ENCODE measurements at places on chromosomes 6 and 20.

GRCh38 chr20:50658804-50659380 is 32.5 kb downstream of the RIPOR3 start:
- no peaks in the 10 kb centered on the region for H3K27me3 ChIP-seq
- H3K4me3 ChIP-seq: no peak overlapping the region
- no peak for DNase-seq

DNA sequence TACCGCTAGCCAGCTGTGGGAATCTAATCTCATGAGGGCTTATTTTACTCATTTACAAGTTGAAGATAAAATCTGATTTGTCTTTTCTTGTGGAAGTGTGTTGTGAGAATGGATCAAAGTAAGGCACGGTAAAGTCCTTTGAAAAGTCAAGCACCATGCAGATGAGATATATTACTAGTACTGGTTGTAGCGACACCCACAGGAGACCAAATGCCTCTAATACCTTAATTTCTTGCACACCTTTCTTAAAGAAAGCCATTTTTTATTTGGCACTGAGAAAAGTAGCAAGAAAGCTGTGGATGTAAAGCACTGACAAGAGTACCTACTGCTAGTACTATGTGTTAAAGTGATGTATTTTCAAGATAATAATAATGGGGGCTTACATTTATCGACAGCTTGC is 191.0 kb upstream of the MMS22L start:
- no peaks in the 10 kb centered on the region for H3K27me3 ChIP-seq
- H3K4me3 ChIP-seq: no peak overlapping the region
- no peak for DNase-seq
- H3K27ac ChIP-seq: no peak overlapping the region

DNA sequence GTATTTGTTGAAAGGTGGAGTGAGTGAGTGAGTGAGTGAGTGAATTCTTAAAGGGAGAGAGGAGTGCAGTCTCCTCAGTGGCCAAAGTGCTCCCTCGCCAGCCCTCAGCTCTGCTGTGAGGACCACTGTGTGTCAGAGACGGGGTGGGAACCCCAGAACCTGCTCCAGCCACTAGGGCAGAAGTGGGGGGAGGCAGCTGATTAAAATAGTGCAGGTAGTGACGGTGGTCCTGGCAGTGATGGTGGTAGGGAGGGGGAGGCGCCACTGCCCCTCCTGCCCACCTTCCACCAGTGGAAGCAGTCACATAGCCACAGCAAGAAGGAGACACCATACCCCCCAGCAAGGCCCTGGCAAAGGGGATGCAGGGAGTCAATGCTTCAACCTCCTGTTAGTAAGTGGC is 133.5 kb downstream of the PHACTR3 start:
- H3K4me3 ChIP-seq: no peak overlapping the region
- H3K27me3 ChIP-seq: no peaks in the 10 kb centered on the region
- no peak overlapping the region for H3K27ac ChIP-seq
- no peaks in the 10 kb centered on the region for H3K4me1 ChIP-seq
- H3K36me3 ChIP-seq: no peaks in the 10 kb centered on the region
- no peak for DNase-seq

- H3K4me1 ChIP-seq: peaks cover 10% of the 10 kb centered on the region
- H3K36me3 ChIP-seq: peaks cover 72% of the 10 kb centered on the region
- no peak overlapping the region for H3K27ac ChIP-seq
- H3K4me3 ChIP-seq: no peak overlapping the region
Measured at GRCh38 chr6:33678233-33678931, 33.1 kb downstream of the UQCC2 start.

DNA sequence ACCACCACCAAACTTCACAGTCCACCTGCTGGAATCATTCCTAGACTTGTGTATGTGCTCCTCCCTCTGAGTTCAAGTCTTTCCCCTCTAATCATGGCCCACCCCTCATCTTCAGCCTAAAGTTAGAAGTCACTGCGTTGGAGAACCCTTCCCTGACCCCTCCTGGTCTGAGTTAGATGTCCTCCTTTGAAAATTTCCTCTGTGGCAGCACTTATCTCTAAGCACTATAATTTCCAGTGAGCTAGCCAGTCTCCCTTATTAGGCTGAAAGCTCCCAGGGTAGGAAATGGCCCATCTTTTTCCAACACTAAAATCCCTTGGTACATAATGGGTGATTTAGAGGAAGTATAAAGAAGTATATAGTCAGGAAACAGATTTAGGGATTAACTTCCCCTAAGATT is 63.2 kb downstream of the SESN1 start:
- H3K4me3 ChIP-seq: no peak overlapping the region
- no peak overlapping the region for H3K27ac ChIP-seq
- peaks cover 19% of the 10 kb centered on the region for H3K4me1 ChIP-seq
- no peaks in the 10 kb centered on the region for H3K27me3 ChIP-seq
- H3K36me3 ChIP-seq: no peaks in the 10 kb centered on the region

DNA sequence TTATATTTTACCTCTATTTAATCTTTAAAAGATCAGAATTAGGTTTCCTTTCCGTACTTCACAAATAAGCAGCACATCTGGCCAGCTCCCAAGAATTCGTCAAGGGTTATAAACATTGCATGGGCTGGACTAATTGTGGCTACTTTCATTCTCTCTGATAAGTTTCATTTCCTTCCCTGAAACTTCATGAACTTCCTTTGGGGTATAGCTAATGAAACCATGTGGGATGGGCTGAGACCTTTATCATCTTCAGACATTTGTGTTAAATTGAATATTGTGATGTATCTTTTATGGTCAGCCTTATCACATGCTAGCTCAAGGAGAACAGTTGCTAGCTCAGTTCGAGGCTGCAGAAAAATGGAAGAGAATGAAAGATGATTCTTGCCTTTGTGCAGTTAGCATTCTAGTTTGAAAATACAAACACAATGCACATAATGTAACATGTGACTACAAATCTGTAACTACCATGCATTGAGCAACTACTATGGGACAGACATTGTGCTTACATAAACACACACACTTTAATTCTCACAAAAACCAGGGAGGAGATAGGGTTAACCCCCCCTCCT is 1.7 kb upstream of the GMPR start:
- H3K27ac ChIP-seq: no peak overlapping the region
- peaks cover 9% of the 10 kb centered on the region for H3K27me3 ChIP-seq
- H3K4me3 ChIP-seq: no peak overlapping the region
- no peak for DNase-seq

DNA sequence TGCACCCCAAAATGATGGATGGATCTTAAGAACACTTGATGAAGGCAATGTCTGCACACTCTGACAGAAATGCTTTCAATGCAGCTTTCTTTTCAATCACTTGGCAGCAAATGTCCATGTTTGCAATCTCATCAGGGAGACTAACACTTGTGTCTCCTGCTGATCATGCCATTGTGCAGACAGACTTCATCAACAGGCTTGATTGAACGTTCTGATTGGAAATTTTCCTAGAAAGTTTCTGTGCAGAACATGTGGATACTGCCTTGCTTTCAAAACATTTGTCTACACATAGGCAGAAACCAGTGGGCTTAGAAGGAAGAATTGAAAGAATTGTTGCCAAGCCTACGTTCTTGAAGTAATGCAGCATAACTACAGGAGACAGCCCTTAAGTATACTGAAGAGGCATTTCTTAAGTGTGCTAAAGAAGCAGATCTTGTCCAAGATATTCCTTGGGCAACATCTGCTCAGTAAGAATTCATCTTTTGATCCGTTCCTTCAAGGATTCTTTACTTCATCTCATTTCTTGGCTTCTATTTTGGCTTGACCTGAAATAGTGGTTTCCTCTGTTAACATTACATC is 120.4 kb upstream of the PLCB4 start:
- no peaks in the 10 kb centered on the region for H3K4me1 ChIP-seq
- no peak overlapping the region for H3K27ac ChIP-seq
- DNase-seq: no peak
- H3K27me3 ChIP-seq: no peaks in the 10 kb centered on the region
- no peaks in the 10 kb centered on the region for H3K36me3 ChIP-seq
- H3K4me3 ChIP-seq: no peak overlapping the region

GRCh38 chr6:69795469-69796072 is 1.2 kb downstream of the LMBRD1 start:
- DNase-seq: no peak
- no peaks in the 10 kb centered on the region for H3K27me3 ChIP-seq
- peak overlapping the region; percentile 88 for H3K27ac ChIP-seq
- H3K4me1 ChIP-seq: peaks cover 51% of the 10 kb centered on the region
- H3K4me3 ChIP-seq: peak overlapping the region; percentile 75

DNA sequence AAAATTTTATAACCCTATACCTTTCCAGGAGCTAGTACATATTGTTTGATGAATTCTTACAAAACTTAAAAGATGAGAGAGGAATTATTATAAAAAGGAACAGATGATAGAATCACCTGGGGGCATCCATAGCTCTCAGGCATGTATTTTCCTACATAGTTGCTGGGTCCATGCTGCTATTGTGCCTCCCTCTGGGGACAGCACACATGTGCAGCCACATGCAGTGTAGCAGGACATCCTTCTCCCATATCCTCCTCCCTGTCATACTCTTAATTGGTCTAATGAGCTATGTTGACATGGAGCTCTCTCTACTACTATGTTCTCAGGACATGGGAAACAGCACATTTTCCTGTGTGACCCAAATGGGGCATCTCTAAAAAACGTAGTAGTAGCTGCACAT is 898.2 kb upstream of the MAP3K7 start:
- DNase-seq: no peak
- H3K36me3 ChIP-seq: no peaks in the 10 kb centered on the region
- no peak overlapping the region for H3K27ac ChIP-seq
- no peaks in the 10 kb centered on the region for H3K4me1 ChIP-seq
- no peaks in the 10 kb centered on the region for H3K27me3 ChIP-seq
- no peak overlapping the region for H3K4me3 ChIP-seq

- H3K27ac ChIP-seq: no peak overlapping the region
- no peak overlapping the region for H3K4me3 ChIP-seq
- no peaks in the 10 kb centered on the region for H3K36me3 ChIP-seq
- no peaks in the 10 kb centered on the region for H3K27me3 ChIP-seq
- no peaks in the 10 kb centered on the region for H3K4me1 ChIP-seq
Measured at GRCh38 chr6:3957321-3957720, 108.1 kb downstream of the FAM50B start.

- H3K27me3 ChIP-seq: peaks cover 5% of the 10 kb centered on the region
- no peak for DNase-seq
- H3K4me1 ChIP-seq: no peaks in the 10 kb centered on the region
- H3K27ac ChIP-seq: no peak overlapping the region
- no peak overlapping the region for H3K4me3 ChIP-seq
- no peaks in the 10 kb centered on the region for H3K36me3 ChIP-seq
Measured at GRCh38 chr20:57325632-57326356, 3.8 kb upstream of the SPO11 start.

DNA sequence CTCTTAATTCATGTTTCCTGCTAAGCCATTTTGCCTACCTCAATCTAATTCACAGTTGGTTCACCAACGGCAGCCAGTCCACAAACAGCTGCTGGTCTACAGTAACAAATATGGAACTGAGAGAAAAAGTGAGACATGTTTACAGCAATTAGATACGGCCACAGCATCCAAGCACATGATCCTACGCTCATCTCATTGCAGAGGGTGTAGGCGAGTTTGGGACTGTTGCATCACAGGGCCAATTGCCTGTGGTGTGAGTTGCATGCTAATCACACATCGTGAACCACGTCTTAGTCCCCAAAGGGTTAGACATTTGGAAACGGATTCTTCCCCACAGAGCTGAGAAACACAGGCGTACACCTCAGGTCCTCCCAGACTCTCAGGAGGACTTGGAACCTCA is 166.9 kb downstream of the EYA2 start:
- no peaks in the 10 kb centered on the region for H3K4me1 ChIP-seq
- H3K4me3 ChIP-seq: no peak overlapping the region
- DNase-seq: no peak
- H3K36me3 ChIP-seq: no peaks in the 10 kb centered on the region
- no peaks in the 10 kb centered on the region for H3K27me3 ChIP-seq

- no peaks in the 10 kb centered on the region for H3K36me3 ChIP-seq
- no peak for DNase-seq
- H3K4me3 ChIP-seq: no peak overlapping the region
- no peaks in the 10 kb centered on the region for H3K27me3 ChIP-seq
Measured at GRCh38 chr20:23415959-23416583, 5.2 kb downstream of the NAPB start.

DNA sequence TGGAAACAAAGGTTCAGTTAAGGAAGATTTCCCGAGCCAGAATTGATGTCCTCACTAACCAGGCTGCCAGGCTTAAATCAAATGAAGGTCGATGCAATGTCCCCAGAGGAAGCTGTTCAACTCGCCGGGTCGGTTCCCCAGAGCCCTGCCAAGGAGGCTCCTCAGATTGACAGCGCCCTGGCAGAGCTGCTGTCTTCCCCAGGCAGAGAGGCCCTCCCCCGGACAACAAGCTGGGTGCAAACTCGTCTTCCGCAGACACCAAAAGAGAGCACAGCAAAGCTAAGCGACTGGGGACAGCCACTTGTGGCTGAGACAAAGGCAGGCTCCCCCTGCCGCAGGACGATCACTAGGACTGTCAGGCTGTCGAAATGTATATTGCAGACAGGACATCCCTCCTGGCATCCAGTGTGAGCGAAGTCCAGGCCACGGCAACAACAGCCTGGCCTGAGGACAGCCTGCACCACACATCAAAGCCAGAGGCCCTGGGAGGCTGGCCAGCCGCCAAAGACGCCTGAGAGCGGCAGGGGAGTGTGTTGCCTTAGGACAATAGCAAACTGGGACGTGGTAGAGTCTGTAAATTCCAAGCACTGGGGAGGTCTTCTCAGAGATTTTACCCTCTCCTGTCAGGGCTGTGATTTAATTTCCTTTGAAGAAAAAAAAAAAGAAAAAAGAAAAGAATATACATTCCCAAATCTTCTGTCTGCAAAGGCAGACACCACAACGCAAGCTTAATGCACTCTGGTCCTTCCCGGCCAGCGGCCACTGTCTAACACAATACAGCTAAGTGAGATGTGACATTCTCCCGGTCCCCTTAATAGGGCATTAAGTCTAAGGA is 99.1 kb downstream of the HIVEP2 start:
- DNase-seq: peak; percentile 77
- peak overlapping the region; percentile 31 for H3K4me3 ChIP-seq
- peak overlapping the region; percentile 83 for H3K27ac ChIP-seq
- no peaks in the 10 kb centered on the region for H3K27me3 ChIP-seq
- H3K36me3 ChIP-seq: no peaks in the 10 kb centered on the region

GRCh38 chr20:474581-474980 is 12.2 kb upstream of the TBC1D20 start:
- no peaks in the 10 kb centered on the region for H3K27me3 ChIP-seq
- no peak overlapping the region for H3K27ac ChIP-seq
- H3K36me3 ChIP-seq: no peaks in the 10 kb centered on the region
- no peaks in the 10 kb centered on the region for H3K4me1 ChIP-seq
- no peak for DNase-seq

DNA sequence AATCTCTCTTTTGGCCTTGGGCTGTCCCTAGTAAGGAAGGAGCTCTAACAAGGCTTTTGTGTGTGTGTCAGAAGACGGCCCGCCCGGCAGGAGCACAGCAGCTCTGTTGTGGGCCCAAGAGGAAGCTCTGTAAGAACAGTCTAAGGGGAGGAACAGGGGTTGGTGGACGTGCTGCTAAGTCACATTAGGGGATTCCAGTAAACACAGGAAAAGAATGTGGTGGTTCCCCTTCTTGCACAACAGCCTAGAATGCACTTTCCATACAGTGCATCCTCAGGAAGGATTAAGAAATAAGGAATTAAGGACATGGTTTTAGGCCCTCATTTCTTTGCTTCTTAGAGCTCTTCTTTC is 114.5 kb downstream of the RNF144B start:
- H3K27me3 ChIP-seq: no peaks in the 10 kb centered on the region
- H3K36me3 ChIP-seq: no peaks in the 10 kb centered on the region
- no peaks in the 10 kb centered on the region for H3K4me1 ChIP-seq
- H3K27ac ChIP-seq: no peak overlapping the region

- H3K4me3 ChIP-seq: no peak overlapping the region
- no peaks in the 10 kb centered on the region for H3K27me3 ChIP-seq
- no peak overlapping the region for H3K27ac ChIP-seq
- no peak for DNase-seq
Measured at GRCh38 chr6:167044696-167045095, 45.5 kb downstream of the CEP43 start.

- no peak overlapping the region for H3K27ac ChIP-seq
- no peaks in the 10 kb centered on the region for H3K27me3 ChIP-seq
- H3K4me3 ChIP-seq: no peak overlapping the region
- H3K36me3 ChIP-seq: no peaks in the 10 kb centered on the region
Measured at GRCh38 chr6:92849636-92850035, 569.7 kb downstream of the EPHA7 start.
